ENCODE measurements at places on chromosomes 5 and 9. TPM values are rescaled to one million over a fixed set of nuclear protein-coding genes. Genes with fewer than 3 reads are reported as not detected.

Gene ACER2
- 2.6 TPM for total RNA-seq

Gene PCDHGA5
- 0.11 TPM for total RNA-seq

Gene UNC13B
- total RNA-seq, result 8.7 TPM

Gene SPINK6
- 0.26 TPM for total RNA-seq

Gene PCDHGA9
- total RNA-seq, result not detected

Gene ECSCR
- not detected for total RNA-seq

Gene CNTLN
- total RNA-seq, result 6.1 TPM

Gene SRP19
- 79.0 TPM for total RNA-seq

Gene SH3GL2
- total RNA-seq, result 0.09 TPM

Gene EFNA5
- total RNA-seq, result 20.8 TPM

Gene PCDH12
- not detected for total RNA-seq

Gene TRPM6
- total RNA-seq, result 1.1 TPM

Gene NAIP
- total RNA-seq, result 0.63 TPM

Gene OR2S2
- not detected for total RNA-seq

Gene ECM2
- total RNA-seq, result 0.10 TPM

Gene ACTBL2
- not detected for total RNA-seq

Gene PRELID2
- 7.0 TPM for total RNA-seq

Gene GLDC
- 17.4 TPM for total RNA-seq

Gene C5orf58
- total RNA-seq, result not detected

Gene CORO2A
- 0.71 TPM for total RNA-seq

Gene MARVELD2
- 2.1 TPM for total RNA-seq

Gene SLIT3
- total RNA-seq, result 13.2 TPM

Gene OBP2B
- total RNA-seq, result not detected

Gene KIF4B
- total RNA-seq, result not detected

Gene PPP3R2
- not detected for total RNA-seq

Gene OTP
- total RNA-seq, result 0.07 TPM

Gene MRPL41
- total RNA-seq, result 90.8 TPM

Gene ZBTB26
- total RNA-seq, result 1.5 TPM

Gene FRRS1L
- total RNA-seq, result 0.37 TPM

Gene PNPLA7
- total RNA-seq, result 0.75 TPM

Gene LCP2
- not detected for total RNA-seq

Gene EGFL7
- total RNA-seq, result 39.5 TPM

Gene SPAAR
- not detected for total RNA-seq

Gene GABRA1
- total RNA-seq, result not detected

Gene FOXD4L6
- not detected for total RNA-seq

Gene MAMDC4
- total RNA-seq, result 4.1 TPM
